ENCODE measurements at places on chromosomes 12 and 14.

GRCh38 chr14:35123388-35123703, 994 bp downstream of the PRORP start:
- no peak for DNase-seq

- DNase-seq: no peak
Measured at GRCh38 chr12:1809591-1810190, 10.7 kb upstream of the LRTM2 start.

GRCh38 chr12:124381456-124382296, 86.8 kb downstream of the RFLNA start:
- DNase-seq: no peak

GRCh38 chr14:97499790-97500481, 702.8 kb downstream of the VRK1 start:
- no peak for DNase-seq
